ENCODE measurements at places on chromosomes 1 and 21.

GRCh38 chr1:158285756-158286241 is 3.9 kb upstream of the CD1C start:
- DNase-seq: peak; percentile 88

- no peak for DNase-seq
These were observed 24.8 kb downstream of the NOS1AP start for GRCh38 chr1:162094271-162094670.

DNA sequence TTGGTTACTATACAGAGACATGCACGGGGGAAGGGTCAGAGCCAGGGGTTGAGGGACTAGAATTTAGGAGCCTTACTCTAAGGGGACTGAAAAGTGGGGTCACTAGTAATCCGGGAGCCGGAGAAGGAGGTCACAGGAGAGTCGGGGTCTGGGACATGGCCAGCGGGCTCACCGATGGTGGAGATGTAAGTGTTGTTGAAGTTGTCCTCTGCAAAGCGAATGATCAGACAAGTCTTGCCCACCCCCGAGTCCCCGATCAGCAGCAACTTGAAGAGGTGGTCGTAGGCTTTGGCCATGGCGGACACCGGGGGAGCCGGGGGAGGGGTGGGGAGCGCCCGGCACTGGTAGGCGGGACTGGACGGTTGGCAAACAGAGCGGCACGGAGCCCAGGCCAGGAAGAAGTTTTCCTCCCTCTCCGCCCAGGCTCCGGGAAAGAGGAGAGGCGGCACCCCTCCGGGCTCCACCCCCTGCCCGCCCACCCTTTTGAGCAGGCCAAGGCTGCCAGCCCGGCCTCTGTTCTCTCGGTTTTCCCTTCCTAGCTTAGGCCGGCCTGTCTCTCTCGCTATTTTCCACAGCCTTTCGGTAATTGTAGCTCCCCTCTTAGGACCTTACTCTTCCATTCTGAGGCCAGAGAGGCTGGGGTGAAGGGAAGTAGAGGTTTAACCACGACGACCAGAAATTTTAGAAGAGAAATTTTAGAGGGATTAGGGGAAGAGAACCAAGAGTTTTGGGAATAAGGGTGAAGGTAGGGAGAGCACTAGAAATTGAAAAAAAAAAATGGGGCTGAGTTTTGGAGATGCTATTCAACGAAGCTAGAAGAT is at the start of gene RAB13:
Gene RAB13 (minus strand): TSS at position 399 of the 821 bp plus-strand sequence. CDS start 103 bp downstream, at position 296.
- DNase-seq: no peak

- DNase-seq: no peak
These were observed 4.7 kb upstream of the C1orf52 start for GRCh38 chr1:85264150-85264549.

DNA sequence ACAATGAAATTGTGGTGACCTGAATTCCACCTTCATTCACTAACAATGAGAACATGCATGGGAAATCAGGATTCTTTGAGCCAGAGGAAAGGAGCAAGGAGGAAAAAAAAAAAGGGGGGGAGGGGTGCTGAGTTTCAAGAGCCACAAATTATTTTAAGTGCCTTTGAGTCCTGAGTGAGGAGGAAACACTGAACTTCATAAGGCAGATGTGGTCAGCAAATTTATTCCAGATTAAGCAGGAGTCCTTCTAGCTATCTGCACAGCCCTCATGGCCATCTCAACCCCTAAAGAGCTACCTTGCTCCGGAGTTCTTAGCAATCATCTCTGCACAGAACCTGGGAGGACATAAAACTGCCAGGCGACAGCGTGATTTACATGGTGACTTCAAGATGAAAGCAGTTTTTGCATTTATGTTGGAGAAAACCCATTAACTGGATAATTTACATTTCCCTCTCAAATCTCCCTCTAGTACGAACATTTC is 21.7 kb downstream of the ASTN1 start:
- no peak for DNase-seq

- no peak for DNase-seq
These were observed 298 bp downstream of the SSBP3 start for GRCh38 chr1:54405898-54406293.
